Thoracic aorta (tissue), 2 donors: ENCODE measurements at places on chromosomes 5 and 9.

DNA sequence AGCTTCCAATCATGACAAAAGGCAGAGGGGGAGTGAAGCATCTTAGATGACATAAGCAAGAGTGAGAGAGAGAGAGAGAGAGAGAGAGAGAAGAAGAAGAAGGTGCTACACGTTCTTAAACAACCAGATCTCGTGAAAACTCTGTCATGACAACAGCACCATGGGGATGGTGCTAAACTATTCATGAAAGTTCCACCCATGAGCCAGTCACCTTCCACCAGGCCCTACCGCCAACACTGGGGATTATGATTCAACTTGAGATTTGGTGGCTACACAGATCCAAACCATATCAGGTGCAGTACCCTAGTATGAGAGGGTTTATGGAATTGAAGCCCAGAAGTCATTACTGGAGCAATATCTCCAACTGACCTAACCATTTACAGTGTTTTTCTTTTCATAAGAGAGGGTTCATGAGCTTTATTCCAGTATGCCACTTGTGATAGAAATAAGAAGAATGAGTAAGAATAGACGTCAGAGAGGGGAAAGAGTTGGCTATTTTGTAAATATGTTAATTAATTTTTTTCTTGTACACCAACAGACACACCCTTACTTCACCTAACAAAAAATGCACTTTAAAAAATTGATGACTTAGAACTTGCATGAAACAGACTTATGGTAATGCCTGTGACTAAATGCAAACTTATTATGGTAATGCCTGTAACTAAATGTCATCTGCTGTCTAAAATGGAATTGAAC lies 680.4 kb upstream of the ITGA1 start:
- DNase-seq: no peak

DNA sequence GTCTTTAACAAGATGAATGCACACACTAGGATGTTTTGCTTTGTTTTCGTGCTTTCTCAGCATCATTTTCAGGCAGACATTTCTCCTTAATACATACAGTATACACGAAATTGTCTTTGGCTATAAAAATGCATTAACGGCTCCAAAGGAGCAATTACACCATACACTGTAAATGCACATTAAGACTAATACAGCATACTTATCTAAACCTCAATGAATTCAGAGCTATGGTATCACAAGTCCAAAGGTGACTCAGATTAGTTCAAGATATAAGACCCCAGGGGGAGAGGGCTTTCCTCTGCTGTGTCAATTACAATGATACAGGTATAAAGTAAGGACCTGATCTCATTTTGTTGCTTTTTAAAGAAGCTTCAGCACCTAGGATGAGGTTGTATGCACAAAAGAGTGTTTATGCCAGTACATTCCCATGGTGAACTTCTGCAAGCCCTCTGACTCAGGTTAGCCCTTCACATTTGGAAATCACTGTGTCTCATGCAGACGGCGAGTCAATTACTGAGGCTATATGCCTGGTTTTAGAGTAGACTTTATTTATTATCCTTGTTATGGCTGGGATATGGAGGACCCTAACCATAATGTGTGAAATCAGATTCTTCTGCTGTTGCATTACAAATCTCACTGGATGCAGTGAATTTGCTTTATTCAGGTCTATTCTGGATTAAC lies 233.3 kb downstream of the ZNF608 start:
- DNase-seq: no peak

- no peak for DNase-seq
Measured at GRCh38 chr5:118637947-118638670, 350.2 kb downstream of the DTWD2 start.

- DNase-seq: no peak
Measured at GRCh38 chr5:127892467-127893207, 189.4 kb downstream of the CCDC192 start.

DNA sequence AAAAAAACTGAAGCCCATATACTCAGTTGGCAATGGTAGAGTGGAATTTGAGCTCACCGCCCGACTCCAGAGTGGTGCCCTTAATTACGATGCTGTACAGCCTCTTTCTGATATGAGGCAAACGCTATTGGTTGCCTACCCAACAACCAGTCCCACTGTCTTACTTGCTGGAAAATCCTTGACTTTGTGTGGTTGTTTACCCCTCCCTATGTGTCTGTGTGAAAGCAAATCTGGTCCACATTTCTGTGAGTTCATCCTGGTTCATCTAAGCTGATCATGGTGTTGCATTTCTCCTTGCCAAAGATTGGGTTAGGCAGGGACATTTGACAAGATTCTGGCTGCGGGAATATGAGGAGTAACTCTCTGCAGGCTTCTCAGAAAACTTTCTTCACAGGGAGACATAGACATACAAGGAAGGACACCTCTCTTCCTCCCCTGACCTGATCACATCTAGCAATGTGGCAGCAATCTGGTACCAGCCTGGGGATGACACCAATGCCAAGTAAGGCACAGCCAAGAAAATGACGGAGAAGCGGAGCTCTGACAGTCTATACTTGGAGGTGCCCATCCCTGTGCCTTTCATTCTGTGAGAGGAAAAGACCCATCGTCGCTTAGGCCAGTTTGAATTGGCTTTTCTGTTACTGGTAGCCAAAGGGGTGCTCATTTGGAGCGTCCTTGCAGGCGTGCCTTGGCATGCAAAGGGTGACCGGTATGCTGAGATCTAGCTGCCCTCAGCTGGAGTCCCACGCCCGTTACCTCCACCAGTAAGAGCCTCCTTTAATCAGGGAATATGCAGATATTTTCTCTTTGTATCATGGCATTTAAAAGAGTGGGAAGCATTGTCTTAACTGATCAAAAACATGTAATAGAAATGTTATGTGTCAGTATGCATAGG lies 124.3 kb downstream of the AOPEP start:
- no peak for DNase-seq

DNA sequence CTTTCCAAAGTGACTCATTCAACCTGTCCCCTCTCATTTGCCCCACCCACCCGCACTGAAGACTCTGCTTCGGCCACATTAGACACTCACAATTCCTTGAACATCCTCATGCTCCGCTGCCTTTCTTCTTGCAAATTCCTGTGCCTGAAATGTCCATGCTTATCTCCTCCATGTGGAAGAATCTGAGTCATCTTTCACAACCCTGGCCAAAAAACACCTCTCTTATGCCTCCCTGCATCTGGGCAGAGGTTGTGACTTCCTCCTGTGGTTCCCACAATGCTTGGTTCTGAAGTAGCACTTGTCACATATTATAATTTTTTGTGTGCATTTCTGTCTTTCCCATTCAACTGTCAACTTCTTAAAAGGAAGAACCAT lies 238.6 kb downstream of the ENC1 start:
- no peak for DNase-seq

- no peak for DNase-seq
Measured at GRCh38 chr5:97165726-97166125, 17.3 kb downstream of the RIOK2 start.

DNA sequence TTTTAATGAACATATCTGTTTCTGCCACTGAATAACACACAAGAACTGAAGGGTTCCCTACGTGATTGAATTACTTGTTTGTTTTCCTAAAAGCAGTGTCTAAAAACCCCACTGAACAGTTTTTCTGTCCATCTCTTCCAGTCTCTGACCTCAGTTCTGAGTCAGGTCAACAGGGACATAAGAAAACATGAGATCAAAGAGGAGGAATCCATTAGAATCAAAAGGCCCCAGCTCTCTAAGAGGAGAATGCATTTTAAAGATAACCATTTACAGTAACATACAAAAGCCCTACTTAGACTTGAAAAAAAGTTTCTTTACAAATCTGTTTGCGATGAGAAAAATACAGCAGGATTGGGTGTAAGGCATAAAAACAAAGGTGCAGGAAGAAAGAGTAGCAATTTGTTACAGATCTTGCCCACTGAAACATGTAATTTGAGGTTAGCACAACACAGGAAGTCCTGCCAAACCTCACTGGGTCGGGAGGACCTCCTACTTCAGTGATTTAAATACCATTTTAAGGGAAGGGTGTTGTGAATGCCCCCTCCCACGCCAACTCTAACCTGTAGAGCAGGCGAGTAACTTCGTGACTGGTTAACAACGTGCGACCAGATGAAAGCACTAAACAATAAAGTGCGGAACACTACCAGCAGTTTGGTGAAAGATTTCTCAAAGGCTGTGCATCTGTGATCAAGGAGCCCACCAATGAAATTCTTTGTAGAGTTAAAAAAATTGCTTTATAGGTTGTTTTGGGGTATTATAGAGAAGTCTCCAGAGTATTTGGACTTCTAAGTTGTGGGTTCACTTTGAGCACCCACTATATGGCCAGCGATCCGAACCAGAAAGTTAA lies 1.3 kb downstream of the QSOX2 start:
- DNase-seq: no peak

DNA sequence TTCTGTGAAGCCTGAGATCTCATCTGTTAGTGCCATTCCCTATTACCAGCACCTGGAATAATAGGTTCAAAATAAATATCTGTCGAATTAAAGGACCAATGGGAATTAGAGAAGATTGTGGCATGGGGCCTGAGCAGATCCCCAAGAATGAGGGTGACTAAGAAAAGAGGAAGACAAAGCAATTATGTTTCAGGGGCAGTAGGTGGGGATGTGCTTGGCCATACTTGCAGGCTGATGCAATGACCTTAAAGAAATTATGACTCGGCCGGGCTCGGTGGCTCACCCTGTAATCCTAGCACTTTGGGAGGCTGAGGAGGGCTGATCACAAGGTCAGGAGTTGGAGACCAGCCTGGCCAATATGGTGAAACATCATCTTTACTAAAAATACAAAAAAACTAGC lies 562.8 kb downstream of the PTPRD start:
- no peak for DNase-seq

- DNase-seq: no peak
Measured at GRCh38 chr9:87290241-87291052, 207.2 kb upstream of the DAPK1 start.

- DNase-seq: peak; percentile 33
Measured at GRCh38 chr5:14900693-14901461, 29.3 kb upstream of the ANKH start.

GRCh38 chr9:107312376-107313050 lies 29.4 kb downstream of the RAD23B start:
- no peak for DNase-seq

DNA sequence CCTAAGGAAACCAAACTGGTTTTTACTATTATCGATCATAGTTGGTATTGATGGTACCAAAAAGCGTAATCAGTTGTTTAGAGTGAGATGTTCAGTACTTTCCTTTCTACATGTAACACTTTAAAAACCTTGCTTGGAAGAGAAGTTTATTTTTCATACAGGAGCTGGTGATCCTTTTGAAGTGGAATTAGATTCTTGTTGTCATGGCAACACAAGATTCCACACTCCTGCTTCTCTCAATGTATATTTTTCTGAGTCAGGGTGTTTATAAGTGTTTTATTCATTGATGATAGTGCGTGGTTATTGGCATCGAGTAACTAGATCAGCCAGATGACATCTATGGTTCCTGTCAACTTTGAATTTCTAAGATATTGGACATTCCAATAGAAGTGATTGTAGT lies 181.1 kb upstream of the CHD1 start:
- no peak for DNase-seq

- DNase-seq: no peak
Measured at GRCh38 chr9:96581786-96582185, 37.9 kb downstream of the CDC14B start.

GRCh38 chr9:113590991-113591898 lies 127.7 kb downstream of the RGS3 start:
- DNase-seq: no peak

DNA sequence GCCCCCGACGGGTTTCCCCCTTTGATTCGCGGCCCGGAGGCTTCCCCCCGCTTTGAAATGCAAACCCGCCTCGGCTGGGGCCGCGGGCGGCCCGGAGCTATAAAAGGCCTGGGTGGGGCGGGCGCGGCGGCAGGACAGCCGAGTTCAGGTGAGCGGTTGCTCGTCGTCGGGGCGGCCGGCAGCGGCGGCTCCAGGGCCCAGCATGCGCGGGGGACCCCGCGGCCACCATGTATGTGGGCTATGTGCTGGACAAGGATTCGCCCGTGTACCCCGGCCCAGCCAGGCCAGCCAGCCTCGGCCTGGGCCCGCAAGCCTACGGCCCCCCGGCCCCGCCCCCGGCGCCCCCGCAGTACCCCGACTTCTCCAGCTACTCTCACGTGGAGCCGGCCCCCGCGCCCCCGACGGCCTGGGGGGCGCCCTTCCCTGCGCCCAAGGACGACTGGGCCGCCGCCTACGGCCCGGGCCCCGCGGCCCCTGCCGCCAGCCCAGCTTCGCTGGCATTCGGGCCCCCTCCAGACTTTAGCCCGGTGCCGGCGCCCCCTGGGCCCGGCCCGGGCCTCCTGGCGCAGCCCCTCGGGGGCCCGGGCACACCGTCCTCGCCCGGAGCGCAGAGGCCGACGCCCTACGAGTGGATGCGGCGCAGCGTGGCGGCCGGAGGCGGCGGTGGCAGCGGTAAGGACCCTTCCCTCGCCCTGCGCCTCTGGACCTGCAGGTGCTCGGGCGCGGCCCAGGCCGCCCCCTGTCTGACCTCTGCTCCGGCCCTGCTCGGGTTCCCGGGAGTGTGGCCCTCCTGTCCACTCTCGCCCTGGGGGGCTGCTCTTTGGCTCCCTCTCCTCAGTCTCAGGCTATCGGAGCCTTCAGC lies at the start of gene CDX1:
TSS of gene CDX1 (plus strand) at position 129 of the 862 bp plus-strand sequence. CDS start at position 228, 99 bp downstream.
- DNase-seq: no peak

DNA sequence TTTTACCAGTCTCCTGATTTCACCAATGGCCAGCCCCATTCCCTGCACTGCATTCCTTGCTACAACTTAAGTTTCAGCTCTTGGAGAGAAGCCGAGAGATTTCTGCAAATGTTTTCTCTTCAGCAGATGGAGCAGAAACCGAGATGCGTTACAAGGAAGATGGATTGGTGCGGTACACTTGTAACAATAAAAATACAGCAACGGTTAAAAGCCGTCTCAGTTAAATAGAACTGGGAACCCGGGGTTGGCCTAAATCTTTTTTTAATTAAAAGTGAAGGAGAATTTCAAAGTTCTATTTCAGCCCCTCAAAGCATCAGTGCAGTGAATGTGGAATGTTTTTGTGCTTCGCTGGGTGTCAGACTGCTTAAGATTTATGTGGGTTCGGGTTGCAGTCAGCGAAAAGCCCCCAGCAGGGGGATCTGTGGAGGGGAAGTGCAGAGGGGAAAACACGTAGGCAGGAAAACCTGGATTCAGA lies 19.8 kb downstream of the BRINP1 start:
- DNase-seq: no peak

DNA sequence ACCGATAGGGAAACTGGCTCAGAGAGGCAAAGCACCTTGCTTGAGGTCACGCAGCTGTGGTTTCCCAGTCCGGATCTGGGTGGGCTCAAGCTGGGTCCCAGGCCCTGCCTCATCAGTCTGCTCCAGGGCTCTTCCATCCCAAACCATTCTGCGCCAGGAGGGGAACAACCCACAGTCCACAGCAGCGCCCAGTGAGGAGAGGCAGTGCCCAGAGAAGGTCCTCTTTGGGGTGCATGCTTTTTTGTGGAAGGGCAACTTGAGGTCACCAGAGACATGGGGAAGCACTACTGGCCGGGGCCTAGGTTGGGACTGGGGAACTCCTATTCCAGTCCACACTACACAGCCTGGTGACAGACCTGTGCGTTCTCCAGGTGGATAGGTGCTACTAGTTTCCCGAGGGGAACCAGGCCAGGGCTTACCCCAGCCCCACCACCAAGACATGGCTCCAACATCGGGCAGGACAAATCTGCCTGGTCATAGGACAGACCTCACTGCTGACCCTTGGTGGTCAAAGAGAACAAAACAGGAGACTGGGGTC lies 62.5 kb upstream of the RNF130 start:
- DNase-seq: no peak

- DNase-seq: no peak
Measured at GRCh38 chr5:14708551-14708950, 44.0 kb downstream of the OTULIN start.

- DNase-seq: no peak
Measured at GRCh38 chr9:114157516-114158176, 2.3 kb downstream of the COL27A1 start.
